ENCODE measurements at places on chromosomes 12 and 14.

DNA sequence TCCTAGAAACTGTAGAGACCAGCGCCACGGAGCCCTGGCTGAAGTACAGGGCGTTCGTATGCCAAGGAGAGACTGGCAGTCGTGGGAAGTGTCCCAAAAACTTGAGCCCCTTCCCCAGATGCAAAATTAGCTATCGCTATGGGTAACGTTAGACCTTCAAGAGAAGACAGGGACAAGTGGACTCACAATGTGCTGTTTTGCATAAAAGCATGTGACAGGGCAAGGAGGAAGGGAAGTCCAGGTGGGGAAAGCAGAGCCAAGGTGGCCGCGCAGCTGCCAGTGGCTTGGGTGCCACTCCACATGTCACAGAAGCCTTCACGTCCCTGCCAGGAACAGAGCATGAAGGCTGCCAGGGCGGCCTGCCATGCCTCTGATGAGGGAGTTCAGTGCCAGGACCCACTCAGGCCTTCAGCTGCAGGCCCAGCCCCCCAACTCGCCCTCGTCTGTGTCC lies 61.2 kb upstream of the DYNC1H1 start:
- no peak for DNase-seq

DNA sequence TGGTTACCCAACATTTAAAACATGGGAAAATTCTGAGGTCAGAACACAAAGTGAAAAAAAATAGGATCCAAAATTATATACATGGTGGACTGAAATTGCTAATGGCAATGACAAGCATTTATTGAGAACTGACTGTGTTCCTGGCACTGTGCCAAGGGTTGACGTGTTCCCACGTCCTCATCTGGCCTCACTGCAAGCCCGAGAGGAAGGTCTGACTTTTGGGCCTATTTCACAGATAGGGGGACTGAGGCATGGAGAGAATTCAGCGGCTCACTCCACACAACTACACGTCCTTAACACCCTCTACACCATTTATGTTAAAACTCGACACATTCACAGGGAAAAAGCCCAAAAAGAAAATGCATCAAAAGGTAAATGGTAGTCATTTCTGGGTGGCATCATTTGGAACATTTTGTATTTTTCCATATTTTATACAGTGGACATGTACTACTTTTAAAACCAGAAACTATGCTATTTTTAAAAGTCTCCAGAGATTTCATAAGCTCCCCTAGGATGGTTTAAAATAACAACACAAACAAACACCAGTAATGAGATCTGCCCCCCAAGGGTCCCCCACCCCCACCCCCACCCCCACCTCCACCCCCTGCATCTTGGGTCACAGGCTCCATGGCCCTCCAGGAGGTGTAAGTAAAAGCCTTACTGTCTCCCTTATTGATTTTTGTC lies 27.7 kb downstream of the CLMN start:
- peak; percentile 44 for DNase-seq

GRCh38 chr14:106044515-106044914 lies 518.1 kb downstream of the TMEM121 start:
- DNase-seq, result no peak

- DNase-seq, result no peak
These were observed 29.8 kb downstream of the LGMN start for GRCh38 chr14:92718664-92719063.

DNA sequence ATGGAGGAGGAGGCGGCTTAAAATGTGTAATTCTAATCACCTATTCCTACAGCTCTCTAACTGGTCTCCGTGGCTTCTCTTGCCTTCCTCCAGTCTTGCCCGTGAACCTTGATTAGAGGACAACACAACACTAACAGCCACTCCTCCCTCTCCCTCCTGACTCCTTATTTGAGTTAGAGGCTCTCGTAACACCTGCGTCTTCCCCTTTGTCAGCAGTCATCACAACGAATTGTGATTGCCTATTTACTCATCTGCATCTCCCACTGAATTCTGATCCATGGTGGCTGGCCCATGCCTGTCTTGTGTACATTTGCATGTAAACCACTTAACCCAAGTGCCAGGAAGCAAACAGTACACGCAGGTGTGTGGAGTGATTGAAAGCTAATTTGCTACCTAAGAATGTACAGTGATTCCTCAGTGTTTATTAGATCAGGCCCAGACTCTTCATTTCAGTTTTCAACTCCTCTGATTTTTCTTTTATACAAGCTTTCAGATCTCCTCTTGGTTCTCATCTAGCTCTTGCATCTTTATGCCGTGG lies 154.5 kb downstream of the MON2 start:
- DNase-seq, result no peak

DNA sequence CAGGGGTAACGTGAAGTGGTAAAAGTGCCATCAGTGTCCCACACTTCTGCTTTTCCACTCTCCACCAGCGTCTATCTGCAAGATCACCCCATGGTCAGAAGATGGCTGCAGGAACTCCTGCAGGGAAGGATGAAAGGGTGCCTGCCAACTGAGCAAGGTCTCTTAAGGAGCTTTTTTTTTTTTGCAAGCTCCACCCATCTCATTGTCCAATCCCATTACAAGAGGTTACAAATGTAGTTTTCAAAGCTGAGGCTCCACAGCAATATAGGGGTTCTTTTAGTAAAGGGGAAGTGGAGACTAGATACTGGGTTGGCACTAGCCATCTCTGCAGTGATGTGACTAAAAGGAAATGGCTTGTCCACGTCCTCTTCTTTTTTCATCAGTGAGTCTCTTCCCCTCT lies 5.9 kb upstream of the BHLHE41 start:
- DNase-seq, result no peak

DNA sequence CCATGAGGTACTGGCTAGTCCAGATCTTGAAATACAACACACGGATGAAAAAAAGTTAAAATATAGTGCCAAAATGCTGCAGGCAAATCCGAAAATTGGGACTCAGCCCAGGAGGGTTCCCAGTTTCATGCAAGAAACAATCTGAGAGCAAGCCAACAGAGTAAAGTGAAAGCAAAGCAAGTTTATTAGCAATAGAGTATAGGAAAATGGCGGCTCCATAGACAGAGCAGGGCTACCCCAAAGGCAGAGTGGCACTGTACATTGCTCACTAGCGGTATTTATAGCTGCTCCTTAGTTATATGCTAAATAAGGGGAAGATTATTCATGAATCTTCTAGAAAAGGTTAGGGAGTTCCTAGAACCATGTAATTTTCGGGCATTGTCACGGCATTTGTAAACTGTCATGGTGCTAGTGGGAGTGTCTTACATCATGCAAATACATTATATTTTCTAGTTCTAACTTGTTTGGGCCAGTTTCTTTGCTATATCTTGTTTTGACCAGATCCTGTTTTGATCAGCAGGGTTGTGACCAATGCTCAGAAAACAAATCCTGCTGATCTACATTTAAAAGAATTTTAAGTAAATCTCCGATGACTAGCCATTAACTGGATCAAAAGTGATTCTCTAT lies 29.1 kb downstream of the RECQL start:
- no peak for DNase-seq

GRCh38 chr14:32358781-32359180 lies 29.7 kb downstream of the AKAP6 start:
- no peak for DNase-seq

GRCh38 chr14:103517721-103518421 lies 4.8 kb downstream of the CKB start:
- DNase-seq, result no peak

GRCh38 chr14:94906991-94907587 lies 137.2 kb upstream of the GSC start:
- DNase-seq, result no peak

GRCh38 chr14:38999949-39000348 lies 103.1 kb downstream of the SEC23A start:
- no peak for DNase-seq

- DNase-seq, result no peak
These were observed 4.8 kb upstream of the LYZ start for GRCh38 chr12:69343357-69343756.

- no peak for DNase-seq
These were observed 21.4 kb downstream of the SLC6A13 start for GRCh38 chr12:241266-241665.

- no peak for DNase-seq
These were observed 8.4 kb upstream of the GLIPR1 start for GRCh38 chr12:75471902-75472890.

GRCh38 chr12:76504606-76505005 lies 55.0 kb downstream of the OSBPL8 start:
- DNase-seq, result no peak

GRCh38 chr12:99390707-99391106 lies 256.8 kb upstream of the GARIN6 start:
- no peak for DNase-seq

DNA sequence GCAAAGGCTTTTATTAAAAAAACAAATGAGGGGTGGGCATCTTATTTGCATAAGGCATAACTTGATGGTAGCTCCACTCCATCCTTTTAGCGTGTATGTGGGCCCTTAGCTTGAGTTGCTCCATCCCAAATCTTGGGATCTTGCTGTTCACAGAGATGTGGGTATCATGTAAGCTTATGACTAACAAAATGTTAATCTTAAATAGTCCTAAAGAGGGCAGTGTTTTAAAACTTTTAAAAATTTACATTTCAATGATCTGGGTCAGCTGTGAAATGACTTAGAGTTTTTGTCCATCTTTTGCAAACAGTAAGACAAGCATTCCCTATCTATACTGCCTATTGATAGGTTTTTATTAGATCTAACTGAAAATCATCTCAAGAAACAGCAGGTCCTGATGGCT lies 86.0 kb downstream of the SLCO1A2 start:
- peak; percentile 28 for DNase-seq

DNA sequence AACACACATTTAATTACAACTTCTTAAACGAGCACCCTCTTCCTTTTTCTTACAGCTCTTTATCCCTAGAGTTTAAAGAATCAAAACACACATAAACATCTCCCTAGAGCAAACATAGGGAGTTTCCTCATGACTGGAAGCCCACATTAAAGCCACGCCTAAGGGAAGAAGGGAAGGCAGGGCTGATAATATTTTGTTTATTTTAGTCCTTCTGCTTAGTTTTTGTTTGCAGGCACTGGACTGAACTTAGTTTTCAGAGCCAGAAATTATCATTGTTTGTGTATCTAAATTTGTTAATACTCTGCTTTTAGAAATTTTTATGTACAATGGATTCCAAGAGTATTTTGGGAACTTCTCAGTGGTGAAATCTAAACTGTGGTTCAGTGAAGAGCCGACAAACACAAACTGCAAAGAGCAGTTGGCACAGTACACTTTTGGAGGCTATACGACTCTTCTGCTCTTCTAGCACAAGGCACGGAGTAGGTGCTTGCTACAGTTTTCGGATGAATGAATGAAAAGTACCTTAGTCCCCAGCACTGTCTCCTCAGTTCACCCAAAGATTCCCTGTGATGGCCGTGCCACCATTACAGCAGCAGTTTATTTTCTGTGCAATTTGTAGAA lies 17.6 kb upstream of the AMIGO2 start:
- no peak for DNase-seq

DNA sequence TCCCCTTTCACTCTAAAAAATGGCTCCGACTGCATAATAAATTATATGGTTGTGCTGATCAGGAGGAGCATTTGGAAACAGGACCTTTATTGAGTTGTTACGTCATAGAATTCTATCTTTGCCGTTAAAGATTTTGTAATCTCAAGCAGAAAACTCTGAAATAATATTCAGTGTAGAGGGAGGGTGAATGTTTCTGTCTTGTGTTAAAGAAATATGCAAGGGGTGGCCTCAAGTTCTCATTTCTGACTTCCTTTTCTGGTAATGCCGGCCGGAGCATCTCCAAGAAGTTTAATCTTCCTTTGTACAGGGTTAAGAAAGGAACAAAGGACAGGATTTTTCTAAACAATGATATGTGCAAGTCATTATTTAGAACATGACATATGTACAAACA lies 165.1 kb downstream of the SLC38A4 start:
- DNase-seq, result no peak

DNA sequence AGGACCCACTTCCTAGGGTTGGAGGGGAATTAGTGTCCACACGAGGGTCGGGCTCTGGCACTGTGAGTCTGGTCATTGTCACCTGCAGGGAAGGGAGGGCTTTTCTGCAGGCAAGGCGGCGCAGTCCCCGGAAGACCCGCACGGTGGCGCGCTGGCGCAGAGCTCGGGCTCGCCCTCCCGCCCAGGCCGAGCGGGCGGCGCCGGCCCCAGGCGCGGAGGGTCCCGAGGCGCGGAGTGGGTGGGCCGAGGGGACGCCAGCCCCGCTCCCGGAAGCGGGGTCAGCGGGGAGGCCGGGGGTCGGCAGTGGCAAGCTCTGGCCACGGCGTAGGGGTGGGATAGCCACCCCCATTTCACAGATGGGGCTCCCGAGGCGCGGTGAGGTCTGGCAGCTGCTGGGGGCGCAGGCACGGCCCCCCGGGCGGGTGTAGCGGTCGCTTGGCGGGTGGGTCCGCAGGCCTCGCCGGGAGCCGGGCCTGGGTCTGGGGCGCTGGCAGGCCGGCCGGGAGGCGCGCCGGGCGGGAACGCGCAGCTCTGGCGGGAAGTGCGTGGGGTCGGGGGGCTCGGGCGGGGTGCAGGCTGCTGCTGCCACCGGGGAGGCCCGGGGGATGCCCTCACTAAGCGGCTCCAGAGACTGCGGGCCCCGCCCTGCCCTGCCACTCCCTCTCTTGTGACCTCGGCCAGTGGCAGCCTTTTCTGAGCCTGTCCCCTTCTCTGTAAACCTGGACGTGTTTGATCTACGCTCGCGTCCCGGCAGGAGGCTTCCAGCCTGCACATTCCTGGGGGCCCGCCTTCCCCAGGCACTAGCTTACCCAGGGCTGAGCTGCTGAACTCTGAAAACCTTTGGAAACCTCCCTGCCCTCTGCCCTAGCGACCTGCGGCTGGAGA lies 46.1 kb downstream of the CYP46A1 start:
- DNase-seq, result peak; percentile 59

DNA sequence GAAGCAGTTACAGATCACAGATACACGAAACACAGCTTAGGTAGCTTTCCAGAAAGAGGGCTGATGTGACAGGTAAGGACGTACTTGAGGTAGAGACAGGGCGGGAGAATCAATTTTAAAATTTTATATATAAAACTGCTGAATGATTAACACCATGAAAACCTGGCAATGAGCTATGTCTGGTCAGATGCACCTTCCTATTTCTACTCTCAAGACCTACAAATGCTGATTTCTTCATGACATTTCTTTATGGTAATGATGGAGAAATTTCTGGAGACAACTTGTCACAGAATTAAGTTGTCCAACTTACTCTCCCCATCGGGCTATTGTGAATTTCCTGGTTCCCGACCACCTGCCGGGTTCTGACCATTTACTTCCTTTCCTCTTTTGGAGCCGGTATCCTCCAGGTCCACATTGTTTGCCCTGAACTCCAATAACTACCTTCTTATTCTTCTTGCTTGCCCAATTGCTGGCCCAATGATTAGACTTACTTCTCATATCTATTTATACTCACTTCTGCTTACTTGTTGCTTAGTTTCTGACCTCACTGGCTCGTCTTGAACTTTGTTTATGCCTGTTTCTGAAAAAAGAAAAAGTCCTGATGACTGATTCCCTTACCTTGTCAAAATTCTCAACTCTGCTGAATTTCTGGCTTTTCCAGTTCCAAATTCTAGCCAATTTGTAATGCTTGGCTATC lies 12.8 kb upstream of the ATP2B1 start:
- DNase-seq, result no peak

Measured in NCI-H2171 (cell line).